Stimulated activated CD4-positive, alpha-beta T cell treated with anti-CD3 and anti-CD28 coated beads, Interleukin-4, amount 100 ng/mL, for 48 hours (primary cell): ENCODE measurements at places on chromosomes 16 and 17.

DNA sequence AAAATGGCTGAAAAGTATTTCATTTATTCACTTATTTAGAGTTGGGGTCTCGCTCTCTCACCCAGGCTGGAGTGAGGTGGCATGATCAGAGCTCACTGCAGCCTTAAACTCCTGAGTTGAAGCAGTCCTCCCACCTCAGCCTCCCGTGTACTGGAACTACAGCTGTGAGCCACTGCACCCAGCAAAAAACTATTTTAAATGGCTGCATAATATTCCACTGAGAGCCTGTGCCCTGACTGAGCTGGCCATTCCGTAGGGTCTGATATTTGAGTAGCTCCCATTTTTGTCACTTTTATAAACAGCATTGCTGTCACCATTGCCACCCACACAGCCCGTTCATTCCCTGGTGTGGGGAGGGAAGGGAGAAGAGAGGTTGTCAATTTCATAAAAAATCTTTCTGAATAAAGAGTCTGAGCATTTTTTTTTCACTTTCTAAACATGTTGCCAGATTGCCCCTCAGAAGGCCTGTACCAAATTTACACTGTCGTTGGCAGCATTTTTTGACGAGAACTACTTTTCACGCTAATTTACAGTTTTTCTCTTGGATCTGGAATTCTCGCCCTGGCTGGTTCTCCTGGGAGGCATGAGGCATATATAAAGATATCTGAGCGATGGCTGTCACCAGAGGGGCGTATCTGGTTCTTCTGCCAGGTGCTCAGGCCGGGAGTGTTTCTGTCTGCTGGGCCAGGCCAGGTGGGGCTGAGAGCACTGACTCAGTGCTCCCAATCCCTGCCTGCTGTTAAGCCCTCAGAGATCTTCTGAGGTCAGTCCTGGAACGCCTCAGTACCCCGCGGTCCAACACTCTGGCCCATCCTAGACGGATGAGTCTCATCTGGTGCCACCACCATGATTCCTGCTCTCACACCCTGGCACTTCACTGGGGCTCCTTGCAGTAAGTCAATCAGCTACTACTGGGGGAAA lies 7.2 kb upstream of the KIFC3 start:
- no peak for DNase-seq

GRCh38 chr17:3471599-3471998 lies at the start of gene SPATA22:
Gene SPATA22, minus strand, starts transcription at chr17:3471819. Its CDS starts 2,494 bp downstream, at chr17:3469325.
- no peak for DNase-seq

GRCh38 chr17:77297693-77298666 lies 157.2 kb downstream of the SEC14L1 start:
- DNase-seq: no peak

DNA sequence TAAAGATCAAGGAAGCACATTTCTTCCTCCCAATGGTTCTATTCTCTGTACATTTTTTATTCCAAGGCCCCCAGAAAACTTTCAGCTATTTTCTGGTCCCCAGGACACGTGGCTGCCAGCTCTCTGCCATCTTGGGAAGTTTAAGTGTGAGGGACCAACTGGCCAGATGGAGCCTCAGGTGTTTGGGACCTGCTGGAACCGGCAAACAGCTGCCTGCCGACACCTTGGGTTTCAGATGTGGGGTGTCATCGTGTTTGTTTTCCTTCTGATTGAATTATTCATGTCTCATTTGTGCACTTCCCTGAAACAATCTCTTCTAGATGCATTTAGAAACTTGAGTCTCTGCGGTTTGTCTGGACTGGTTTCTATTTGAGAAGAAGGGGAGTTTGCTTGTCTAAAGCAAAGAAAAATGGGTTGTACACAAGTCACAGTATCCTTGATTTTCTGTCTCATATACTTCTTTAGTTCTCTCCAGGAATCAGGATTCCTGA lies 386.5 kb downstream of the SLC39A11 start:
- DNase-seq: no peak

GRCh38 chr16:549544-550263 lies 10.5 kb upstream of the PRR35 start:
- DNase-seq: no peak

DNA sequence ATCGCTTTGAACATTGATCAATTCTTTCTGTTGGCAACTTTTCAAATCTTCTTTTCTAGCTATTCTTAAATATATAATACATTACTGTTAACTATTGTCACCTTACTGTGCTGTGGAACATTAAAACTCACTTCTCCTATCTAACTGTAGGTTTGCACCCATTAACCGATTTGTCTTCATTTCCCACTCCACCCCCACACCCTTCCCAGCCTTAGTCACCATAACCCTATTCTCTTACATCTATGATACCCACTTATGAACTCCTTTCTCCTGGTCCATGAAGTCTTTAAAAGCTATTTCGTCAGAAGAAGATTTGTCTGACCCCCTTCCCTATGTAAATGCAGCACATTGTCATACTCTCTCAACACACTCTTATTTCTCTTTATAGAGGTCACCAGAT lies 993.4 kb upstream of the EEF2KMT start:
- DNase-seq: no peak

DNA sequence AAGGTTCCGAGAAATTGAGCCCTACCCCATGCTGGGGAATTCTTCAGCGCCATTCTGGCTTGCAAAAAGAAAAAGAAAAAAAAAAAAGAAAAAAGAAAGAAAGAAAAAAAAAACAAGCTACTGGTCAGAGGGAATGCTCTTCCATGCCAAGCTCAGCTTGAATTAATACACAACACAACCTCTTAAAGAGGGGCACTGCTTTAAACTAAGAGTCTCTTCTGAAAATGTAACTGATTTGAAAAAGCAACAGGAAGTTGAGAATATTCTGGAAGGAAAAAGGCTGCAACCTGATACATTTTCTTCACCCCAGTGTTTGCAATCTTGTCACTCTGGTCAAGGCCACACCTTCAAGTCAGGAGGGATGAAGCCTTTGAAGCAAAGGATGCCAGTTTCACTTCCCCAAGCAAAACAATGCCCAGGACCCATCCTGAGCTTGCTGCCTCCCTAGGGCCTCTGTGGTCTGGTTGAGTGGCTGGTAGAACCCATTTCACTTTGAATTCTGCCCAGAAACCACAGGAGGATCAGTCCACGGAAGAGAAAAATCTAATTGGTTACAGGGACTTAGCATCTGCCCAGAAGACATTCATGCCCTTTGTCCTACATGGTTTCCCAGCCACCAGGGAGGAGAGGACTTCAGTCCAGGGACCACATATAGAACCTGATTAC lies 389.7 kb downstream of the SOX9 start:
- DNase-seq: no peak

DNA sequence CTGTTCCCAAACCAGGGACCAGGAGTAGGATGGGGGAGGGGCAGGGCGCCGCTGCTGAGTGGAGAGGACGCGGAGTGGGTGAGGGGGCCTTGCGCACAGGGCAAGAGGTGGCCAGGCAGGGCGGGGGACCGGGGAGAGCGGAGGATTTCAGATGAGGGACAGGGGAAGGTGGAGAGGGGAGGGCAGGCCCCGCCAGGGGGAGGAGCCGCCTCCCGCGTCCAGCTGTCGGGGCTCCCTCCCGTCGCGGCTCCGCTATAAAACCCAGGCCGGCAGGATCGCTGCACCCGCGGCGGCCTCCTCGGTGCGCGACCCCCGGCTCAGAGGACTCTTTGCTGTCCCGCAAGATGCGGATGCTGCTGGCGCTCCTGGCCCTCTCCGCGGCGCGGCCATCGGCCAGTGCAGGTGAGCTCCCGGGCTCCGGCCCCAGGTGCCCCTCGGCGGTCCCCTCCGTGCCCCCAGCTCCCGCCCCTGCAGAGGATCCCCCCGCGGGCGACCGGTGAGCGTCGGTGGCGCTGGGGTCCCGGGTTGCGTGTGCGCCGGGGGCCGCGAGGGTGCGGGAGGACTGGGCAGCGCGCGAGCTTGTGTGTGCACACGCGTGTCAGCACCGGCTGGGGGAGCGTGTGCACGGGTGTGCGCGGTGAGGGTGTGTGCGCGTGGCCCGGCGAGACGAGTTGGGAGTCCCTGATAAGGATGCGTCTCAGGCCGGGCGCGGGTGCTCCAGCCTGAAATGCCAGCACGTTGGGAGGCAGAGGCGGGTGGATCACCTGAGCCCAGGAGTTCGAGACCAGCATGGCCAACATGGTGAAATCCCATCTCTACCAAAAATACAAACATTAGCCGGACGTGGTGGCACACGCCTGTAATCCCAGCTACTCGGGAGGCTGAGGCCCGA lies at the start of gene CA4:
Gene CA4 (plus strand): TSS at position 283 of the 892 bp plus-strand sequence. CDS start 62 bp downstream, at position 345.
- DNase-seq: no peak

GRCh38 chr17:29129731-29130130 lies 50.5 kb downstream of the MYO18A start:
- DNase-seq: no peak

GRCh38 chr17:67489273-67489672 lies 112.2 kb downstream of the PITPNC1 start:
- no peak for DNase-seq

DNA sequence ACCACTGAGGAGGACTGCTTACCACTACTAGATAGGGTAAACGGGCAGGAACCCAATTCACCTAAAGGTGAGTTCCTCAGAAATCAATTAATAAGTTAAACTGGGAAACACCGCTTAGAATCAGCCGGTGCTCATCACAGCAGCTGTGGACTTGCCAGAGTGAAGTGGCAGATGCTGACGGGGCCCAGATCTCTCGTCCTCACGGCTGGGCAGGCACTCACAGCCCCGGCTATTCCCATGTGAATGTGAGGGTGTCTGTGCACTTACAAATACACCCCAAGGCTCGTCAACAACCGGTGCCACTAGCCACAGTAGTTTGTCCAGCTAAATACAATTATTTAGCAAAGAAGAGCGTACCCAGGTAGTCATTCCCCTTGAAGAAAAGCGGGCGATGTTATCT lies 29.7 kb downstream of the MBTPS1 start:
- no peak for DNase-seq

GRCh38 chr17:37276475-37276874 lies 99.3 kb upstream of the C17orf78 start:
- no peak for DNase-seq

DNA sequence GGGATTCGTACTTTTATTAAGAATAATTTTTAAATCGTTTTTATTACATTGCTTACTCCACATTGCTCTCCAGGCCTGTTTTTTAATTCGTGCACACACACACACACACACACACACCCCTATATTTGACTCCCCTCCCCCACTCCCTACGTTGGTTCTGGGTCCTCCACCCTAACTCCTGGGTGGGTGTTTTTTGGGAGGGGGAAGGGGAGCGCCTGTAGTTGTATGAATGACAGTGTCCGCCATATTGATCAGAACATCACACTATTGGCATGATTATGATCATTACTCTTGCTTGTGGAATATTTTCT lies 1.3 kb downstream of the GNAO1 start:
- DNase-seq: no peak

DNA sequence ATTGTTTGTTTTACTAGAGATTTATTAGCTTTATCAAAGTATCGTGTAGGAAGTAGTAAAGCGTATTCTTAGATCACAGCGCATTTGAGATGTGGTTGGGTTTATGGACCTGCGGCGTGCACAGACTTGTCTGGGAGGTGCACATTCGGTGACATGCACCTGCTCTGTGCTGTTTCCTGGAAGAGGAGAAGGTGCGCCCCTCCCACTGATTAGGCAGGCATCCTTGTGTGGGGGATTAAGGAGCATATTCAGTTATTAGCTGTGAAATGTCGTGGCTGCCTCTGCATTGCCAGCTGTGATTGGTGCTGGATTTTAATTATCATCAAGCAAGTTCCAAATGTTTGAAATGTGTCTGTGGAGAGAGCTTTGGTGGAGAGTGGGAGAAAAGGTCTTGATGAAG lies 903.8 kb upstream of the RBFOX1 start:
- DNase-seq: no peak

DNA sequence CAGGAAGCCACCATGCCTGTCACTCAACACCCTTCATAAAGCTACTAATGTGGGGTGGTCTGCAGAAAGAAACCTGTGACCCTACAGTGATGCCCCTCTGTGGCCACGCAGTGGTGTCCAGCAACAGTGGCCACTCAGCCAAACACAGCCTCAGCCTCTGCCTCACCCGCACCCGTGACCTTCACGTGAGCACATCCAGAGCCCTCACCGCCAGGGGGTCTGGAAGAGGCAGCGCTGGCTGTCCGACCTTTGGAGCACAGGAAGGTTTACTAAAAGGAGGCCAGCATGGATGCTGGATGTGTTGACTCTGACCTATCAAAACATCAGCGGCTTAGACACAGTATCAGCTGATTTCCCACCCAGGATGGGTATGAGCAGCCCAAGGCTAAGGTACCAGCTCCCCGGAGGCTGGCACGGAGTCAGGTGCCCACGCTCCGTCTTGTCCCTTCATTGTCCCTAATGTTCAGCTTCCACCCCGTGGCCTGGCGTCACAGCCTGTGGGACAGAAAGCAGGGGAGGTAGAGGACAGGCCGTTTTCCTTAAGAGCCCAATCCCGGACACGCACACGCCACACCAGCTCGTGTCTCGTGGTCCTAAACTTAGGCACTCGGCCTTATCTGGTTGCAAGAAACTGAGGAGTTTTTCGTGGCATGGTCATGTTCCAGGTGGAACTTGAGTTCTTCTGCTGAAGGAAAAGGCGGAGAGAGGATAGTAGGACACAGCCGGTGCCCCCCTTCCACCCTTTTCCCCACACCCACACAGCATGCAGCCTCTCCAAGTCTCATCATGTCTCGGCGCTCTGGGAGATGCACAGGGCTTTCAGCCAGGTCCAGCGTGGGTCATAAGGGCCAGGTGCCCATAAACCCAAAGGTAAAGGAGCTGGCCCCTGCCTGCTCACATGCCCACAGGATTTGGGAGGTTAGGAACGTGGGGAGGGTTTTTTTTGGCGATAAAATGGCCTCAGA lies 49.7 kb upstream of the ENDOV start:
- DNase-seq: no peak

GRCh38 chr17:323721-324571 lies 28.7 kb downstream of the RPH3AL start:
- no peak for DNase-seq

DNA sequence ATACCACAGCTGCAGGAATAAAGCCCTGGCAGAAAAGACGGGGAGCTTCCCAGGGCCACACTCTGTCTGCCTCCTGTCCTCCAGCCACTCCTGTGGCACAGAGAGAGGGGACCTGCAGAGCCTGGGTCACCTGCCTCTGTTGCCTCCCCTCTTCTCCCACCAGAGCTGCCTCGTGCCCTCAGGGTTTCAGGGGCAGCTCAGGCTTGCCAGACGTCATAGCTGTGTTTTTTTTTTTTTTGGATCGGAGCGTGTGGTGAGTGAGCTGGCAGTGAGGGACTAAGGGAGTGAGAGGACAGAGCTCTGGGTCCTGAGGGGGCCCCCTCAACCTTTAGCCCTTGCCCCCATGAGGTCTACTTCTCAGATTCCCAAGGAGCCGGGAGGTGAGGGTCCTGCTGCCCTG lies 2.1 kb downstream of the PIK3R6 start:
- no peak for DNase-seq

DNA sequence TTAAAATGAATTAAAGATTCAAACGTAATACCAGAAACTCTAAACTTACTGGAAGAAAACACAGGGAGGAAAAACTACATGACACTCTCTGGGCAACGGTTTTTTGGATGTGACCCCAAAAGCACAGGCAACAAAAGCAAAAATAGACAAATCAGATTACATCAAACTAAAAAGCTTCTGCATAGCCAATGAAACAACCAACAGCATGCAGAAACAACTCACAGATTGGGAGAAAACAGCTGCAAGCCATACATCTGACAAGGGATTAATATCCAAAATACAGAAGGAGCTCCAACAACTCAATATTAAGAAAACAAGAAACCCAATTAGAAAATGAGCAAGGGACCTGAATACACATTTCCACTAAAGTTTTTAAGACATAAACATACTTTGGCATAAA lies 69.2 kb upstream of the ALOX12 start:
- DNase-seq: no peak
